ENCODE measurements at places on chromosomes 7 and 10. TPM values are rescaled to one million over a fixed set of nuclear protein-coding genes. Genes with fewer than 3 reads are reported as not detected.

The OPN1SW gene
- total RNA-seq = not detected

The PRLHR gene
- 1.0 TPM for total RNA-seq

The ACSL5 gene
- total RNA-seq = 17.5 TPM

The SLC18A3 gene
- not detected for total RNA-seq

GRCh38 chr10:44771233-44771995 lies 139.7 kb upstream of the TMEM72 start:
- no peak for DNase-seq

DNA sequence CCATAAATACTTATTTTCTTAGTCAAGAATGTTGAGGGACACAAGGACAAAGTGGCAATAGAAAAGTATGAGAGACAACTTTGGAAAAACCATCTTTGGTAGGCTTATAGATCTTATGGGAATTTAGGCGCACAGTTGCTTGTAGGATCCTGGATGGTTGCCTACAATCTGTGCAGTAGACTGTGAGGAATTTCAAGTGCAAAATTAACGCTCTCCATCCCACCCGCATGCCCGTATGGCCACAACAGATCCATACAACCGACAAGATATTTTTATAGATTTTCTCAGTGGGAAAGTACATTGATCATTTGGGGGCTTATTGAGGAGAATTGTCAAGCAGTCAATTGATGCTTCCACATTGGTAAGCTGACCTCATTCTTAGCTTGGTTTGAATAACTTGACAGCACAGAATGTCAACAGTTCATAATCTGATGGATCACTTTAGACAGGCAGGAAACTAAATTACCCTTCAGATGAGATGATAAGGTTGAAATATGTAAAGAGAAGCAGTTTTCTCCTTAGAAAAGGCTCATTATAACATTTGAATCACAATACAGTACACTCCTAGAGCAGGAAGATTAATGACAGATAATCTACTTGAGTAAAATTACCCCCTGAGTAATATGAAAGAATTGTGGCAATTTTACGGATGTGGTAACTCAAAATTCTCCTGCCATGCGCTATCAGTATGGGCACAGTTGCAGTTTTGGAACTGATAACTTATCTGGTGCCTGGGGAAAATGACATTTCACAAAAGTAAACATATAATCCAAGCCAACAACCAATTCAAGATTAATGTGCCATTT lies 479.7 kb downstream of the KIF20B start:
- DNase-seq = no peak

- no peak for DNase-seq
Observed at GRCh38 chr10:78919181-78919966, 149.4 kb upstream of the ZMIZ1 start.

DNA sequence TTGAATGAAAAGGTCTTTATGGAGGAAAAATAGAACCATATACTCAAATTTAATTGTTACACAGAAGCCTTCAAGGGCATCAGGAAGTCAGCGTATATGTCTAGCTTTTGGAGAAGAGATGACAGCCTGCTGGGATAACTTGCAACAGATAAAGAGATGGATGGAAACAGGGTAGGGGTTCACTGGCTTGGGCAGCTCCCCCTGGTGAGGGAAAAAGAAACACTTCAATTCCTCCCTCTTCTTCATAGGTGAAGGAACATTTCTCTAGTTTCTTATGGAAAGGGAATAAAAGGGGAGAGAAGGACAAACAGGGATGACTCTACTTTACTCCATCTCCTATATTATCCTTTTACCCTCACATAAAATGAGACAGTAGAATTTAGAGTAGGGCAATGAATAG lies 635.7 kb downstream of the PHTF2 start:
- no peak for DNase-seq

GRCh38 chr10:124909563-124909962 lies 32.4 kb upstream of the ZRANB1 start:
- DNase-seq = no peak

- no peak for DNase-seq
Observed at GRCh38 chr7:41113719-41114118, 589.2 kb downstream of the INHBA start.

DNA sequence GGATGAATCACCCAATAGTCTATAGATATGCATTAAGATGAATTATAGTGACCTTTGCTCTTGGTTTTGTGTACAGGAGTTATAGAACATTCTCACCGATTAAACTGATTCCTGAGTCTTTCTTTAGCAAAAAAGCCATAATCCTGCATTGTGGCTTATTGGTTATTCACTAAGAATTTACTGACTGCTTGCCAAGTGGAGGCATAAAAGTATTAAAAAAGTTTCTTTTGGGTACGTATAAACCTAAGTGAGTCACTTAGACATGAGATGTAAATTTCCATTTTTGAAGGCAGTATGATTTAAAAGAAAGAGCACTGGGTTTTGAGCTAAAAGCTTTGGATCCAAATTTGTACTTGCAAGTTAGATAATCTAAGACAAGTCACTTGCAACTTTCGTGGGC lies 100.7 kb downstream of the CDK6 start:
- DNase-seq = no peak

Data from dorsolateral prefrontal cortex (tissue), 122 donors.